Activated T-helper 17 cell treated with anti-CD3 and anti-CD28 coated beads, Interleukin-2, amount 50 U/mL, for 72 hours (primary cell): ENCODE measurements at places on chromosomes 7 and 10. TPM values are rescaled to one million over a fixed set of nuclear protein-coding genes. Genes with fewer than 3 reads are reported as not detected.
A peak's percentile ranks its signal among the peaks of the same experiment; 100 is the strongest.

GRCh38 chr7:117041007-117041406 lies 87.7 kb downstream of the ST7 start:
- ATAC-seq, result peak; percentile 95

GRCh38 chr7:42790196-42790595 lies 121.7 kb downstream of the C7orf25 start:
- ATAC-seq, result no peak

- peak; percentile 21 for ATAC-seq
These were observed 34.1 kb upstream of the TSPAN33 start for GRCh38 chr7:129110258-129110981.

- no peak for ATAC-seq
These were observed 294.8 kb downstream of the SNX13 start for GRCh38 chr7:17645500-17645899.

- no peak for ATAC-seq
These were observed 133.6 kb upstream of the PRKCQ start for GRCh38 chr10:6713716-6714115.

DNA sequence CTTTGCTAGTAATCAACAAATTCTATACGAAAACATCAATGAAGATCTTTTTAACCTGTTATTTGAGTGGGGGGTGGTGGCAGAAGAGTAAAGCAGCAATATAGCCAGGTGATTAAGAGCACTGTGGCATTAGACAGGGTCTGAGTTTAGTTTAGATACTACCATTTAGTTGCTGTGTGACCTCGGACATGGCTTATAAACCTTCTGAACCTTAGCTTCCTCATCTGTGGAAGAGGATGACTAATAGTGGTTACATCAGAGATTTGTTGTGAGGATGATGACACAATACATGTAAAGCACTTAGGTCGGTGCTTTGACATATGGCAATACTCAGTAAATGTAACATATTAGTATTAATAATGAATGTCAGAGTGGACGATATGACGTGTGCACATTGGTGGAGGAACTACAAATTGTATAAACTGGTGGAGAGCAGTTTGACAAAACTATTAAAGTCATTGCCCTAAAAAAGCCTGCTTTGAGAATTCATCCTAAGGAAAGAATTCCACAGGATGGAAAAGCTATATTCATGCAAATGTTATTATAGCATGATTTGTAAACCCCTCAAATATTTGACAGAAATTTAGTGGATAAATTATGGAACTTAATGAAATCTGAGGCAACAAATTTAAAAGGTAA lies 24.3 kb downstream of the SPAG6 start:
- peak; percentile 80 for ATAC-seq

DNA sequence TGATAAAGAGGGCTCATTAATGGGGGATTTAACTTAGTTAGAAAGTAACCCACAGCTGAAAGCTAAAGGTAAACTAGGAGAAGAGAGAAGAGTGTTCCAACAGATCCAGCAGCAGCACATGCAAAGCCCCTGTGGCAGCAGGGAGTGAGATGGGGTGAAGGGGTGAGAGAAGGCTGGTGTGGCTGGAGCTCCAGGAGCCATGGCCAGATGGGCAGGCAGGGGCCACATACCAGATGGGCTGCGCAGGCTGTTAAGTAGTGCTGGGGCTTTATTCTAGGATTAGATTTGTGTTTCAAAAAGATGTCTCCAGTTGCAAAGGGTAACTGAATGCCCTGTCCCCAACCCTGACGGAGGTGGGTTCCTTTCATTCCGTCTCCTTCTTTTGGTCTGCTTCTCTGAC lies 33.2 kb downstream of the HIF1AN start:
- ATAC-seq, result no peak

DNA sequence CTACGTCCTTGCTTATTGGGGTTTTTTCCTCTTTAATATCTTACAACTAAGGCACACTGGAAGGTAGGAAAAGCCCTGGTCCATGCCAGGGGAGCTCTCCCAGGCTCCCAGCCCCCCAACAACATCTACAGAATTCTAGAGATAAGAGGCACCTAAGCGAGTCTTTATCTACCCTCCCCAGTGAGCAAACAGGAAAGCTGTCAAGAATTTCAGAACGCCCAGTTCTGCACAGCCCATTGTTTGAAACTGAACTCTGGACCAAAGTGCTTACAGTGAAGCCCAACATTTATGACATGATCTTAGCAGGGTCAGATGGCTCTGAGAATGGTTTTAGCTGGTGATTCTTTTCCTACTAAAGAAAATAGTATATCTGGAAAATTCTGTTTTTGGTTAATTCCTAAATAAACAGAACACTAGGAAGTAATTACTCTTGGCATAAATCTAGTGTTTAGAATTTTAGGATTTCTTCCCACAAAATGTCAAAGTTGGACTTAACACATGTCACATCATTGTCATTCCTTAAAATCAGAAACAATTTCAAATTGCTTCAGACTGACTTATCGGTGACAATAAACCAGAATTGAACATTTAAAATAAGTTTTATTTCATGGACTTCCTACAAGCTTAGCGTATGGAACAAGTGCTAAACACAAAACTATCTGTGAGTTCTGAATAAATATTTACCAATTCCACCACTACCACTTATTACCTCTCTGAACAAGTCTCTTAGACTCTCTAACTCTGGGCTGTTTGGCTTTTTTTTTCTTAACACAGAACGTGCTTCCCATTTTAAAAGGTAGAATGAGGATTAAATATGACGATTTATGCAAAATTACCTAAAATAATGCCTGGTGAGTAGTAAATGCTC lies 31.3 kb upstream of the RNF32 start:
- no peak for ATAC-seq

DNA sequence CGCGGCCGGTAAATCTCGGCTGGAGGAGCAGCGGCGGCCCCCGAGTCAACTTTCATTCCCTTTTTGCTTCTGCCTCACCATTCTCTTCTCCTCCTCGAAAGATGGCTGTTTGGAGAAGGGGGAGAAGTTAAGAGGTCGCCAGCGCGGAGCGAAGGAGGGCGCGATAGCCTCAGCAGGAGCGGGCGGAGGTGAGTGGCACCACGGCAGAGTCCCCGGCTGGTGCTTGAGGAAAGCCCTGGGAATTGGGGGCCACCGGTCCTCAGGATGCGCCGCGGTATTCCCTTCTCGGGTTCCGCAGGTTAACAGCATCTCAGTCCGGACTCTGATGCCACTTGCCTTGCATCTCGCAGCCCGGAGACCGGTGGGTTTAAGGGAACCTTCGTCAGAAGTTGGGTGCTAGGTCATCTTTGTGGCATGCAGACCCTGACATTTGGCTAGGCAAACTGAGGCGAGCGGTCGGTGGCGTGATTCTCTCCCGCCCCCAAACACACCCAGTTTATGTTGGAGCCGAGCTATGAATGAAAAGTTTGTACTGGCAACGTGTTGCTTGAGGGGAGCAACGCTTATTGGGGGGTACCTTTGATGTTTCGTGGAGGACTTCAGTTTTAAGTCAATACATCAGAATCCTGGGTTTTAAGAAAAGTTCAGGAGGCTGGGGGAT lies 59.5 kb upstream of the PRPS1L1 start:
- no peak for ATAC-seq

The C10orf105 gene
- 0.04 TPM for total RNA-seq

The TRIM50 gene
- not detected for total RNA-seq

The LRRD1 gene
- total RNA-seq, result 0.19 TPM

The KLF14 gene
- total RNA-seq, result not detected

The SPDYE1 gene
- total RNA-seq, result not detected
